ENCODE measurements at places on chromosomes 4 and X.

GRCh38 chr4:41339812-41340809, 83.4 kb downstream of the UCHL1 start:
- DNase-seq = peak; percentile 42

GRCh38 chr4:43457866-43458265, 565.4 kb downstream of the GRXCR1 start:
- no peak for DNase-seq

- peak; percentile 96 for DNase-seq
These were observed 40.6 kb upstream of the NAP1L5 start for GRCh38 chr4:88738180-88738579.

- no peak for DNase-seq
These were observed 16.3 kb downstream of the PTTG2 start for GRCh38 chr4:37976507-37976906.

GRCh38 chrX:13200398-13200797, 119.5 kb downstream of the ATXN3L start:
- no peak for DNase-seq

GRCh38 chr4:142663828-142664227, 182.3 kb downstream of the INPP4B start:
- DNase-seq = no peak

DNA sequence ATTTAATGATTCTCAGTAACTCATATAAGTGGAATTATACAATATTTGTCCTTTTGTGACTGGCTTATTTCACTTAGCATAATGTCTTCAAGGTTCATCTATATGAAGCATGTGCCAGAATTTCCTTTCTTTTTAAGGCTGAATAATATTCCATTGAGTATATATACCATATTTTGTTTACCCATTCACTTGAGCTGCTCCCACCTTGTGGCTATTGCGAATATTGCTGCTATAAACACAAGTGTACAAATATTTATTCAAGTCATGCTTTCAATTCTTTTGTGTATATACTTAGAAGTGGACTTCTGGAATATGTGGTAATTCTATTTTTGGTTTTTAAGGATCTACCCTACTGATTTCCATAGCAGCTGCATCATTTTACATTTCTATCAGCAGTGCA, 219.1 kb downstream of the MID1 start:
- DNase-seq = no peak

GRCh38 chr4:164383058-164383357, 370.9 kb upstream of the SMIM31 start:
- no peak for DNase-seq

DNA sequence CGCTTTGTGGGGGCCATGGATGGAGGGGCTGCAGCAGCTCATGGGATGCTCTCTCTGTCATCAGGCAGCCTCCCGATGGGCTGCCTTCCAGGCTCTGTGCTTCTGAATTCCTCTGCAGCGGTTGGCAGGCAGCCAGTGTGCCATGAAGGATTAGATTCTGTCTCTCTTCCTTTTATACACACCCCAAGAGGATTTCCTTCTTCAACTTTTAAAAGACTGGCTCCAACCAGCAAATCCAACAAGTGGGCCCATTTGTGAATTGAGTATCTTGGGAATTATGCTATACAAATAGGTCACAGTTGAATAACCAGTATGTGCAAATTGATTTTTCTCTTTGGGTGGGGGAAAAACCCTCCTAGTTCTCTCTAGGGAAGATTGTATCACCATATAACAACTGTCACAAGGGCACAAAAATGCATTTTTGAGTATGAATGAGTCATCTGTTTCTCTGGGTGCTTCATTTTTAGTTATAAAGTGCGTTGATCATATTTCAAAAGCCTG, 96.8 kb upstream of the FAT1 start:
- DNase-seq = peak; percentile 86

DNA sequence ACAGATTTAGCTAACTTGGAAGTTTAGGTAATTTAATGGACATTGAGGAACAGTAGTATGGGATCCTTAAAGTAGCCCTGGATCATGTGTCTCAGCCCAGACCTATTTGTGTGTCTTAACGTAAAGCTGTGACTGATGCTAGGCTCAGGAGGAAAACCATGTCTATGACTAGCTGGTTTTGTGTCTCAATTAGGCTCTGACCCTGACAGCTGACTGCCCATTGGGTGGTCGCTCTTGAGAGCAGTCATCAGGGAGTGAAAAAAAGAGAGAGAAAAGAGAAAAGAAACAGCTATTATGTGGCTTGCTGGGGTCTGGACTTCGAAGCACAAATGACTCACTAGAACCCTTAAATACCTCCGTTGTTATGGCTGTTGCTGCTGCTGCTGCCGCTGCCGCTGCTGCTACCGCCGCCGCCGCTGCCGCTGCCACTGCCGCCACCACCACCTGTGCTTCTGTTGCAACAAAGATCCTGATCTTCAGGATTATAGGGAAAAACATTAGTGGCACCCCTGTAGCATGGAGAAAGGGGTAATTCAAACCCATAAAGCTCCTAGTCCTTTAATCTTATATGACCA, 70.7 kb downstream of the GSPT2 start:
- no peak for DNase-seq

- DNase-seq = no peak
These were observed 94.3 kb downstream of the GPRIN3 start for GRCh38 chr4:89213382-89213701.

DNA sequence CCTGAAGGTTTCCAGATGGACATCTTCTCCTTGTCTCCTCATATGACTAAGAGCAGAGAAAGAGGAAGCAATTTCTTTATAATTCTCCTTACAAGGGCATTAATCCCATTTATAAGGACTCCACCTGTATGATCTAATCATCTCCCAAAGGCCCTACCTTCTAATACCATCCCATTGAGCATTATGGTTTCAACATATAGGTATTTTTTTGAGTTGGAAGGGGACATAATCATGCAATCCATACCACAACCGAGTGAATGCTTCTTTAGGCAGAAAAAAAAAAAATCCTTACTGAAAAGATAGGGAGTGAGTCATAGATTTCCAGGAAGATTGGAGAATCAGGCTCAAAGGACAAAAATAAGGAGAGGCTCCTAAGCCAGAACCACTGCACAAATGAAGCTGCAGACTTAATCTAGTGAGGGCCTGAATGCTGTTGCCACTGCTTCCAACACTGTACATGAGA, 312.5 kb upstream of the HS3ST1 start:
- no peak for DNase-seq

- DNase-seq = no peak
These were observed 293.6 kb upstream of the FAT4 start for GRCh38 chr4:125021189-125021588.

DNA sequence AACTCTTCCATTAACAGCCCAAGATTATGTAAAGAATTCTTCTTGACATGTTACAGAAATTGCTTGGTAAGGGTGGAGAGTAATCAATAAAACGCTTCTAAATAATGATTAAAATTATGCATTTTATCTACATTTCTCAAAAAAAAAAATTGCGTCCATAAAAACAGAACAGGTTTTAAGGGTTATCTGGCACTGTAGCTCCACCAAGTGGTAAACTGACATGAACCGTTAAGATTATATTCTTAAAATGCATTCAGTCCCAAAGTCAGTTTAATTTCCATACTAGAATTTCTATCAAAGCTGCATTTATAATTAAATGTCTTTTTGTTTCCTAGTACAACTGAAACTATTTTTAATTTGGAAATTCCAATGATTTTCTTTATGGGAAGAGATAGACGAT, 214.0 kb upstream of the UGT8 start:
- DNase-seq = peak; percentile 51

DNA sequence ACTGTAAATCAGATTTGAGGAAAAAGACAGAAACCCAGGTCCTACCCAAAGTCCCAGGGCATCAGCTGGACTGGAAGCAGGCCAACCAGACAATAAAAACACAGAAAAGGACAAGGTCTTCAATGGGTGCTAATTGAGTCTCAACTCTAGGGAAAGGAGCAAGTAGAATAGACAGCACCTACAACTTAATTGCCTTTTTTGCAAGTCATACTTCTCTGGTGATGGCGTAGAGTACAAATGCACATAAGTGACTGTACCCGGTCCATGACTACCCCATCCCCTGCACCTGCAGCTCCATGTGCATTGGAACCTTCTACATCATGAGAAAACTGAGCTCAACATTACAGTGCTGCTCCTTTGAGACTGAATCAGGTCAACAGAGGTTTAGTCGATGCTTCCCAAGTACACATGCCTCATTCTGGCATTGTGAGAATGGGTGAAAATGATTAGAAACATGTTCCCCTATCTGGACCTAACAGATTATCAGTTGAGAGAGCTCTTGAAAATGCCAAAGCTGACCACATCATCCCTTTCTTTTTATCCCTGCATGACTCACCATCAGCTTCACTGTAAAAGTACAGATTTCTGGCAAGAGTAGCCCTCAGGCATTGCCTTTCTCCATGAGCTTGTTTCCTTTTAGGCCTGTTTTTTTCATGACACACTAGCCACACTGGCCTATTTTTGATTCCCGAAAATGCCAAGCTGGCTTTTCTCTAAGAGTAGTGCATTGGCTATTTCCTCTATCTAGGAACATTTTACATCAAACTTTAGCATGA, 298.3 kb downstream of the HS3ST1 start:
- peak; percentile 34 for DNase-seq

DNA sequence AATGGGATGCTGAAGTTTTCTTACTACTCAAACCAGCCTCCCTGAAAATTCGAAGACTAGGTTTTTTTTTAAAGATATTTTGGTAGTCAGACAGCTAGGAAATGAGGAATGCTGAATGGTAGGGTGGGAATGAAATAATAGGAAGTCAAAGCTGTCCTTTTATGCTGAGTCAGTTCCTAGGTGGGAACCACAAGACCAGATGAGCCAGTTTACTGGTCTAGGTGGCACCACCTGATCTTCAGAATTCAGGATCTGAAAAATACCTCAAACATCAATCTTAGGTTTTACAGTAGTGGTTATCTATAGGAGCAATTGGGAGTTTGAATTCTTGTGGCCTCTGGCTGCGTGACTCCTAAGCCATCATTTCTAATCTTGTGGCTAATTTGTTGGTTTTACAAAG, 183.1 kb upstream of the GALNT7 start:
- DNase-seq = no peak

GRCh38 chr4:19158107-19158809, 1093.4 kb upstream of the SLIT2 start:
- DNase-seq = no peak

- no peak for DNase-seq
These were observed 202.3 kb downstream of the PARM1 start for GRCh38 chr4:75135068-75135825.
